ENCODE measurements at places on chromosomes 1 and 21.
A peak's percentile ranks its signal among the peaks of the same experiment; 100 is the strongest.

- DNase-seq, result peak; percentile 70
Measured at GRCh38 chr1:156385534-156386031, 16.6 kb downstream of the RHBG start.

DNA sequence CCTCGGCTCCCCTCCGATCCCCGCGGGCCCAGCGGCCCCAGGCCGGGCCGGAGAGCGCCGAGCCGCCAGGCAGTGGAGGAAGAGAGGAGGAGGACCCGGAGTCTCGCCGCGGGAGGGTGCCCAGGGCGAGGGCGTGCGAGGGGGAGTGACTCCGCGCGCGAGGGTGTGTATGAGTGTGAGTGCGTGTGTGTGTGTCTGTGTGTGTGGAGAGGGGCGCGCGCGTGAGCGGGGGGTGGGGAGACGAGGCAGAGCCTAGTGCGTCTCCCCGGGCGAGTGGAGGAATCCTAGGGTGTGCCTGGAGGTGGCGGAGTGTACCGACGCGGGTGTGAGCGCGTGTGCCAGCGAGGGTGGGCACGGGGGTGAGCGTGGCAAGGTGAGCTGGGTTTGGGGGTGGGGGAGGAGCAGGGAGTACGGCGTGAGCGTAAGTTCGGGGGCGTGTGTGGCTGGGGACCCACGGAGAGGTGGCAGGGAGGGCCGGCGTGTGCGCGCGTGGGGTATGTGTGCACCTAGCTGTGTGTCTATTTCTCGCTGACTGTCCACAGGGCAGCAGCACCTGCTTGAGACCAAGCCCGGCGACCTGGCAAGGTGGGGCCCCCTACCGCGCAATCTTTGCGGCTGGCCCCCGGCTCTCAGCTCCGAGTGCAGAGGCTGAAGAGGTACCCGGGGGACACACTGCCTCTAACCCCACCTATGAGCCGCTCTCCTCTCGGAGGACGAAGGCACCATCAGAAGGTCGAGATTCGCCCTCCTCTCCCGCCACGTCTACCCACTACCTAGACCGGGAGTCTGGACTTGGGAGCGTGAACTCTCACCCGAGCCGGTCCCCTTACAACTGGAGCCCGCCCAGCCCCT, 784 bp upstream of the KCND3 start:
- DNase-seq, result no peak

GRCh38 chr1:10064416-10065343, 31.9 kb downstream of the UBE4B start:
- DNase-seq, result no peak

GRCh38 chr1:225509376-225509707, 81.5 kb upstream of the LBR start:
- no peak for DNase-seq

DNA sequence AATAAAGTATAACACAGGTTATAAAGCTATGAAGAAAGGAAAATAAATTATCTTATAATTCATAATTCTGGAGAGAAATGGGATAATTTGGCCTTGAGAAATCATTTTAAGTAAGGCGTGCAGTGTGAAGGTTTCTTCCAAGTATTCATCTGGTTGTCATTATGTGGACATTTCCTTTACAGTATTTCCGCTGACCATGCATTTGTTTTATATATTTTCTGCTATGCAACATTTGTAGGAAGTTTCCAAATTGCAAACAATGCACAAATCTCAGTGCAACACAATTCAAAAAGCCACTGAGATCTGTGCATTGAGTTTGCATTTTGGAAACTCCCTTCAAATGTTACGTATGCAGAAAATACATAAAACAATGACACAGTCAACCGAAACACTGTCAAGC, 17.8 kb downstream of the ZNF670 start:
- no peak for DNase-seq

DNA sequence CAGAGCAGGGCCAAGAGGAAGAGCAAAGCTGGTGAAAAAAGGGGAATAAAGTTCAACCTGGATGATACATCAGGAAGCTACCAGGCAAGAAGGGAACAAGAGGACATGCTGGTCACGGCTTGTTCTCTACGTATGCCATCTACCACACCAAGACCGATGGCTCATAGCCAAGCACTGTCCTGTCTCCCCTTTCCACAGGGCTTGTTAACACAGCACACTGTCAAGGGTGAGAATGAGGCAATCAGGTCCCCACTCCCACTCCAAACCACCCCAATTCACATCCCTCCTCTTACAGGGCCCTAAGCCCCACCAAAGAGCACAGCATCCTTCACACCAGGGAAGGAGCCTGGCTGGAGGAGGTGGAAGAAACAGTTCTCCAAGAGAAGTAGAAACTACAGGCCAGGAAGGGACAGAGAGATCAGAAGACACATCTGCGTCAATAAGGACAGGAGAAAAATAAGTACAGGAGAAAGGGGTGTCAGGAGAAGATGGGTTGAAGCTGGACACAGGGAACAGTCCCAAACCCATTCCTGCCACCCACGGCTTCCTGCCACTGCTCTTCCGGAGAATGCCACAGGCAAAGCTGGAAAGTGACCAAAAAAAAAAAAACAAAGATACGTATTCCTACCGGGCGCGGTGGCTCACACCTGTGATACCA, 923 bp upstream of the SHC1 start:
- DNase-seq, result no peak

GRCh38 chr1:2312515-2313301, 78.6 kb downstream of the MORN1 start:
- DNase-seq, result no peak

- DNase-seq, result no peak
Measured at GRCh38 chr1:151993084-151993733, 450 bp downstream of the S100A10 start.

GRCh38 chr1:226110249-226111097, 48.0 kb downstream of the H3-3A start:
- no peak for DNase-seq

DNA sequence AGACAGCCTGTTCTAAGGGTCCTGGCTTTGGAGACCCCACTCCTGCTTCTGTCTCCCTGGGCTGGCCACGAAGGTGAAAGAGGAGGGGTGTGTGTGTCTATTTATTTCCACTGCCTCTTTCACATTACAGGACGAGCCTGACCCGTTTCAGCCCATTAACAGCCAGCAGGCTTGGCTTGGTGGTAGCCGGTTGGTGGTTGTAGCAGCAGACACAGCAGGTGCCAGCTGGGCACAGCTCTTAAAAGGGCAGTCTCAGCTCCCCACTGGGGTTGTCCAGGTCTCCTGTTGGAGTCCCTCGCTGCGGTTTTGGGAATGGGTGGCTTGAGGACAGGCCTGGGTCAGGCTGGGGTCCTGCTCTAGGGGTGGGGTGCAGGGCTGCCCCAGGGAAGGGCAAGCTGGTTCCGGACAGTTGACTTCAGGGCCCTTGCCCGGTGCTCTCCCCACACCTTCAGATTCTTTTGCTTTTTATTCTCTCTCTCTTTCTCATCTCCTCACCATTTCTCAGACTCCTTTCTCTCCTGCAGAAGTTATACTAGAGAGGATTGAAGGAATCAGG, 84.6 kb downstream of the ACTL8 start:
- DNase-seq, result no peak

DNA sequence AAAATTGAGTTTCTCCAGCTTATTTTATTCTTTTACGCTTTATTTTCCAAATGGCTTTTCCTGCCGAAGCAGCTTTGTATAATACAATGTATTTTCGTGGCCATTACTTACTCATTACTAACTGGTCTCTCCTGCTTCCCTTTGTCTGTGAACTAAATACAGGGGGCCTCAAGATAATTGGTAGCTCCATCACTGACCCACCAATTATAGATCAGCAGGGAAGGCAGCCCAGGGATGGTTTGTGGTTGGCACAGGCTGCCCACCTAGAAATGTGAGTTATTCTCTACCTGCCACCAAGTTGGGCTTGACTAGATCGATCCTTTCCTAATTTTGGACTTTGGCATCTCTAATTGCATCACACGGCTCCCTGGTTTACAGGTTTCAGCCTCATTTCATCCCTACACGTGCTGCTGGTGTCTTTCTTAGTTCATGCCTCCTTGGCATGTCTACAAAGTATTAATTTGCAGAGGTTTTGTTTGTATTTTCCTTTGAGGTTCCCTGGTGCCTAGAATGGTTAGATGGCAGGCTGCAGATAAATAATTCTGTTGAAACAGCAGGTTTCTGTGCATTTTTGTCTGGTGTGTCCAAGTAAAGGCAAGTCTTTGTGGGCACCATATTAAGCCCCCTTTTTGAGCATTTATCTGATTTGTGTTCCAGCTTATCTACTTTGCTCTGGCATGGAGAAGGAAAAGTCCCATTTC, 35.2 kb downstream of the PEX14 start:
- no peak for DNase-seq

DNA sequence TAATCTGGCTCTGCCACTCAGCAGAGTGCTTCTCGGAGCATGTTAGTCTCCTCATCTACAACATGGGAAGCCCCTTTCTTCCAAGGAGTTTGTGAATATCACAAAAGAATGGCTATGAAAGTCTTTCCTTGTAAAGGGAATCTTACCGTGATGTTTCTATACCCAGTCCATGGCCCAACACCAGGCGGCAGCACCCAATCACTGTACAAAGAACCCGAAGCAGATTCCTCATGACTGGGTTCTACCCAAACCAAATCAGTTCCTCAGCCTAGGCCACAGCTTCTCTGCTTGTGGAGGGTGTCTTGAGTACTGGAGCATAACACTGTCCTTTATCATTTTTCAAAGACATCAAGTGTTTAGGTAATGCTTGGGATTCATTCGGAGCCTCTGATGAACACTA, 16.6 kb upstream of the SLFNL1 start:
- DNase-seq, result no peak

DNA sequence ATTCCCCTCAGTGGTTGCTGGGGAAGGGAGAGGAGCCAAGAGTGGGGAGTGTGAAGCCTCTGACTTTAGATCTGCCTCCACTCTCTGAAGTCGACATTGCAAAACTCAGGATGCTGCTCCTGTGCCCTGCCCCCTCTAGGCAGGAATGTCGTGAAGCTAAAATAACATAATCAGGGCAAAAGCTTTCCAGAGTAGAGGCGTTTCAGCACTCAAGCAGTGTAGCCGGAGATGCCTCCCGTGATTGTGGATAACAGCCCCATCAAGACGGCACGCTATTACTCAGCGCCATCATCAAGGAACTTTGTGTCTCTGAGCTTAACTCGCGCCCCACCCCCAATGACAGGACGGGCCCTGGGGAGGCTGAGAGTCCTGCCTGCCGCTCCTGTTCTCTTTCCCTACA, 60.0 kb downstream of the FBXO2 start:
- no peak for DNase-seq

- no peak for DNase-seq
Measured at GRCh38 chr1:151289080-151289935, 7.2 kb downstream of the ZNF687 start.

DNA sequence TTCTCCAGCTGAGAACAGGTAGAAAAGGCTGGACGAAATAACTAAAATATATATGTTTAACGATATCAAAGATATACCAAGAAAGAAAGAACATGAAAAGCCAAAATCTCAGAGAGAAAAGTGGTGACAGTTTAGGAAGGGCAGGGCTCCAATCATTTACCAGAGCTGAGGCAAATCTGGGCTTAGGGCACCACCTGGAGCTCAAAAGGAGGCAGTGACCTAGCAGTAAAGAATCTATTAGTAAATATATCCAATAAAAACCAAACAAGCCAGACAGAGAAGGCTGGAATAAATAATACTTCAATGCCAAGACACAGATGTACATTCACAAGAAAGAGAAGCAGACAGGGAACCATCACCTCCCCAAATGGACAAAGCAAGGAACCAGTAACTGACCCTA, 43.5 kb downstream of the CHIA start:
- peak; percentile 7 for DNase-seq
